Activated T-cell treated with anti-CD3 and anti-CD28 coated beads, Interleukin-2, amount 50 U/mL, for 1 hour (primary cell): ENCODE measurements at places on chromosomes 11 and 22.

- DNase-seq = no peak
These were observed 7.4 kb upstream of the ANO1 start for GRCh38 chr11:70070706-70071105.

DNA sequence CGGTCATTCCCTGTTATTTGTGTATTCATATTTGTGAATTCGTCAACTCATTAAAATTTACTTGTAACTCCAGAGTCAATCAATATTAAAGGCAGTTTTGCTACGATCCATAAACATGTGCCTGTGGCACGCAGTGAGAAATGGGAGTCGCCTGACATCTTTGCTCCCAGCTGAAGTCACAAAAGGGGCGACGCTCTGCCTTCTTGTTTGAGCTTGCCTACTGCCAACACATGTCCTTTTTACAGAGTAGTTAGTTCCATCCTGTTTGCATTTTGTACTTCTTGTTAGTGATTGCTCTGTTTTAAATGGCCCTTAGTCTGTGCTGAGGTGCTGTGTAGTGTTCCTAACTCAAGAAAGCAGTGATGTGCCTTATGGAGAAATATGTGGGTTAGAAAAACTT lies 305.3 kb downstream of the ETS1 start:
- DNase-seq = no peak

GRCh38 chr11:46916286-46917108 lies 1.9 kb downstream of the LRP4 start:
- peak; percentile 31 for DNase-seq

- no peak for DNase-seq
These were observed 108.0 kb downstream of the CCDC81 start for GRCh38 chr11:86482692-86483091.

DNA sequence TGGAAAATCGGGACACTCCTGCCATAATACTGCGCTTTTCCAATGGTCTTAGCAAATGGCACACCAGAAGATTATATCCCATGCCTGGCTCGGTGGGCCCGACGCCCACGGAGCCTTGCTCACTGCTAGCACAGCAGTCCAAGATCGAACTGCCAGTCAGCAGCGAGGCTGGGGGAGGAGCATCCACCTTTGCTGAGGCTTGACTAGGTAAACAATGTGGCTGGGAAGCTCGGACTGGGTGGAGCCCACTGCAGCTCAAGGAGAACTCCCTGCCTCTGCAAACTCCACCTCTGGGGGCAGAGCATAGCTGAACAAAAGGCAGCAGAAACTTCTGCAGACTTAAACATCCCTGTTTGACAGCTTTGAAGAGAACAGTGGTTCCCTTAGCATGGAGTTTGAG lies 15.6 kb downstream of the PTH start:
- no peak for DNase-seq

- no peak for DNase-seq
These were observed 47.2 kb upstream of the MPEG1 start for GRCh38 chr11:59259867-59260475.

DNA sequence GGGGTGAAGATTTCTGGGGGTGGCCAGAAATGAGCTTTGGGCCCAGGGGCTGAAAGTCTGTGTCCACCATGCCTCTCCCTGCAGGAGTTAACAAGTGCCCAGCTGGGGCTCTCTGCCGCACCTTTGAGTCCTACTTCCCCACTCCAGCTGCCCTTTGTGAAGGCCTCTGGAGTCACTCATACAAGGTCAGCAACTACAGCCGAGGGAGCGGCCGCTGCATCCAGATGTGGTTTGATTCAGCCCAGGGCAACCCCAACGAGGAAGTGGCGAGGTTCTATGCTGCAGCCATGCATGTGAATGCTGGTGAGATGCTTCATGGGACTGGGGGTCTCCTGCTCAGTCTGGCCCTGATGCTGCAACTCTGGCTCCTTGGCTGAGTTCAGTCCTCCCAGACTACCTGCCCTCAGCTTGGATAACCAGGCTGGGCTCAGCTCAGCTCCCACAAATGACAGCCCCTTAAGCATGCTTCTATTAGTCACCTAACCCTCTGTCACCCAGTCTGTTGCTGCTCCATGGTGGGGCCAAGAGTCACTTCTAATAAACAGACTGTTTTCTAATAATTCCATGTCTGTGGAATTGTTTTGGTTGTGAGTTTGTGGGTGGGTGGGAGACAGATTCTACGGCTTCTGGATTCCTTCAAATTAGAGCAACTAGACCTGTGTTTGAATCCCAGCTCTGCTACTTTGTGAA lies 3.0 kb upstream of the INPPL1 start:
- no peak for DNase-seq

DNA sequence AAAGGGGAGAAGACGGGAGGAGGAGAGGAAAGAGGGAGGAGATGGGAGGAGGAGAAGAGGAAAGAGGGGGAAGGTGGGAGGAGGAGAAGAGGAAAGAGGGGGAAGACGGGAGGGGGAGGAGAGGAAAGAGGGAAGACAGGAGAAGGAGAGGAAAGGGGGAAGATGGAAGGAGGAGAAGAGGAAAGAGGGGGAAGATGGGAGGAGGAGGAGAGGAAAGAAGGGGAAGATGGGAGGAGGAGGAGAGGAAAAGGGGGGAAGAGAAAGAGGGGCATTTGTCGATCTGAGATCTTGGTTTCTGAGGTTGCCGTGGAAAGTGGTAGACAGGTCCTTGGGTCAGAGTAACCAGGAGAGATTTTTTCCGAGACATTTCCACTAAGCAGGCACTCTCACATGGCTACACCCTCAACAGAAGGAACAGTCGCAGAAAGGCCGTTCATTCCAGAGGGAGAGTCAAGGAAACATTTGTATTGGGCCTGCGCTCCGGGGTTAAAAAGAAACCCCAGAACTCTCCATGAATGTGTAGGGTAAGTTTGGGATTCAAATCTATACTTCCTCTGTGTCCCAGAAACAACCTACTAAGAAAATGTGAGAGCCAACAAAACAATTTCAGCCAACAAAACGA lies 39.8 kb upstream of the CARS1 start:
- DNase-seq = no peak

DNA sequence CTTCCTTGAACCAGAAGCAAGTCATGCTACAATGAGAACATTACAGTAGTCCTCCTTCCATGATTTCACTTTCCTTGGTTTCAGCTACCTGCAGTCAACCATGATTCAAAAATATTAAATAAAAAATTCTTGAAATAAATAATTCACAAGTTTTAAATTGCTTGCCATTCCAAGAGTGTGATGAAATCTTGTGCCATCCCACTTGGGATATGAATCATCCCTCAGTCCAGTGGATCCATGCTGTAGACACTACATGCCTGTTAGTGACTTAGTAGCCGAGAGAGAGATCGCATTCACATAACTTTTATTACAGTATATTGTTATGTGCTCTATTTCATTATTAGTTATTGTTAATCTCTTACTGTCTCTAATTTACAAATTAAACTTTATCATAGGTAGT lies 6.0 kb downstream of the HOATZ start:
- no peak for DNase-seq

- DNase-seq = no peak
These were observed 74.5 kb downstream of the BBOX1 start for GRCh38 chr11:27115051-27115650.

GRCh38 chr11:37509506-37509905 lies 911.5 kb upstream of the RAG2 start:
- no peak for DNase-seq

DNA sequence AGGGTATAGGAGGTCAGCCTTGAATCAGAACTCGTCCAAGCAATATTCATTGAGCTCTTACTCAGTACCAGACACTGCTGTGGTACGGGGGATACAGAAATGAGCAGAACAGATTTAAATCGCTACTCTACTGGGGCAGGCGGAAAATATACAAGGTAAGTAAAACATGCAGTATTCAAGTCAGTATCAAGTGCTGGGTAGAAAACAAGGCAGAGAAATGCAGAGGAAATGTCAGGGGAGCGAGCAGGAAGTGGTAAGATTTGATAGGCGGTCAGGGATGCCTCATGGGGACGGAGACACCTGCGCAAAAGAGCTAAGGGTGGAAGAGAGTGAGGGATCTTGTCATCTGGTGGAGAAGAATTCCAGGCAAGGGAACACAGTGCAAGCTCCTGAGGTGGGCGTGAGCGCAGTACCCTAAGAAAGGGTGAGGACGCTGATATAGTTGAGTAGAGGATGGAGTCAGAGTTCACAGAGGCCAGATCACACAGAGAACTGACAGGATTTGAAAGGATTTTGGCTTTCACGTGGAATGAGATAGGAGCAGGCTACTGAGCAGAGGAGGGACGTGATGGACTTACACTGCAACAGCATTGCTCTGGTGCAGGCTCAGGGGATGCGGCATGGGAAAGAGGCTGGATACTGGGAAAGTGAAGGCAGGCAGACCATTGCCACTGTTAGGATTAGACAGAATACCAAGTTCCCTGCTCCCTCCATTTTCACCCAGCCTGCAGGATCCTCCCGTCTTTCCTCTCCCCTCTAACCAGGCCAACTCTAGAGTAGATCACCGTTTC lies 35.8 kb downstream of the SC5D start:
- peak; percentile 33 for DNase-seq

GRCh38 chr22:37100589-37101127 lies 8.9 kb downstream of the TMPRSS6 start:
- no peak for DNase-seq

- no peak for DNase-seq
These were observed 904.2 kb upstream of the RAG2 start for GRCh38 chr11:37502202-37502601.

- no peak for DNase-seq
These were observed 36.3 kb upstream of the ME3 start for GRCh38 chr11:86708669-86709068.

DNA sequence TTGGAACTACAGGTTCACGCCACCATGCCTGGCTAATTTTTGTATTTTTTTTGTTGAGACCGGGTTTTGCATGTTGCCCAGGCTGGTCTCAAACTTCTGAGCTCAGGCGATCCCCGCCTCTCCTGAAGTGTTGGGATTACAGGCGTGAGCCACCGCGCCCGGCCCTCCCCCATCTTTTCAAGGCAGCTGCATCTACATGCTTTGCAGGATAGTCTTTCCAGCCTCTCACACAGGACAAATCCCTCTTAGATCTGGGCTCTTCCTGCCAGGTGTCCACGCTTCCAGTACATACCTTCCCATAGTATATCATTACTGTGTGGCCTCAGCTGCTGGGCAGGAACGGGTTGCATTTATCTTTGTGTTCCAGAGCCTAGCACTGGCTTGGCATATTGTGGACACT lies 49.7 kb downstream of the C11orf96 start:
- DNase-seq = no peak

DNA sequence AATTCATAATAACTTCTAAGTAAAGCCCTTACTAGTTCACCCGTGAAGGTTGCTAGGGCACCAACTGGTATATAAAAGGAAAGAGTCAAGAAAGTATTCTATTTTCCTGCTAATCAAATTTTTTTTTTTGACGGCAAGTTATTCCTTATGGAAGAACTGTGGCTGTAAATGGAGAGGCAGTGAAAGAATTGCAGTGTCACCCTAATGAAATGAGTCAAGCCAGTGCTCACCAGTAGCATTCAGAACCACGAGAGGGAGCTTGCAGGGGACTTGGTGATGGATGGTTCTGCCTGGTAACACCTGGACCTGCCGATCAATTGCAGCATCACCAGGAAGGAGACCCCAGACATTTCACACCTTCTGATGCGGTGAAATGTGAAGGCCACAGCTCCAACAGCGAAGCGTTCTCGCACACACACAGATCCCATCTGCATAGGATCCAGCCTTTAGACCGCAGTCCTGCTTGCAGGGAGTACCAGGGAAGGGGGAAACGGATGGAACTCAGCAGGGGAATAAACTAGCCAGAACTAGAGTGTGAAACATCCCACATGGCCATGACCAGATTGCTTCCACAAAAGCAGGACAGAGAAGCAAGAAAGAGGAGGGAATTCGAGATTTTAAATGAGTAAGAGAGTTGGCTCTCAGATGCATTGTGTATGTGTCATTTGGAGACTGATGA lies 326.2 kb downstream of the TBC1D22A start:
- DNase-seq = no peak
